ENCODE measurements at places on chromosomes 11 and 22.

DNA sequence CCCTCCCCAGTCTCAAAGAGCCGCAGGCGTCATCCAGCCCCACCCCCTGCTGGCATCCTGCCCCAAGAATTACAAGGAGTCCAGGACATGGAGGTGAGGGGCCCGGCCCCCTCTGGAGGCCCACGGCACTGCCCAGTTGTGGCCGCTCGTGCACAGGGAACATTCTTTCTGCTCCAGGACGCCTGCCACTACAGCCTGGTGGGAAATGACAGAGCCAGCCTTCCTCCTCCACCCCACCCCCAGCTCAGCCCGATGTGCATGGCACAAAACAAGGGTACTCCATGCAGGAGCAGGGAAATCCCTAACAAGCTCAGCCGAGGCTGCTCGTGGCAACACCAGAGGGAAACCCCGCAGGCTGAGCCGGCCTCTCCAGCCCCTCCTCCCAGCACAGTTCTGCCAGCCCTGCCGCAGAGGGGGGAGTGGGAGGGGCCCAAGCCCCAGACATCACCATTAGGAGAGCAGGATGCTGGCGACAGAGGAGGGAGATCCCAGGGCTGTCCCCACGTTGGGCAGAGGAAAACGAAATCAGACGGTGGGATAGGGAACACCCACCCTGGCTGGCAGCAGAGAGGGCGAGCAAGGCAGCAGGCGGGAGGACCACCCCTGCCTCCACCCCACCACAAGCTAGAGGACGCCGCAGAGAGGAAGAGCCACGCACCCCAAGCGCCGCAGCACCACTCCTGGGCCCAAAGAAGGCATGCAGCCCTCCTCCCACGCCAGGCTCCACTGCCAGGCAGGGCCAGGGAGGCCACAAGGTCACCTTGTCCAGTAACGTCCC lies 10.0 kb downstream of the IGSF9B start:
- DNase-seq = no peak

DNA sequence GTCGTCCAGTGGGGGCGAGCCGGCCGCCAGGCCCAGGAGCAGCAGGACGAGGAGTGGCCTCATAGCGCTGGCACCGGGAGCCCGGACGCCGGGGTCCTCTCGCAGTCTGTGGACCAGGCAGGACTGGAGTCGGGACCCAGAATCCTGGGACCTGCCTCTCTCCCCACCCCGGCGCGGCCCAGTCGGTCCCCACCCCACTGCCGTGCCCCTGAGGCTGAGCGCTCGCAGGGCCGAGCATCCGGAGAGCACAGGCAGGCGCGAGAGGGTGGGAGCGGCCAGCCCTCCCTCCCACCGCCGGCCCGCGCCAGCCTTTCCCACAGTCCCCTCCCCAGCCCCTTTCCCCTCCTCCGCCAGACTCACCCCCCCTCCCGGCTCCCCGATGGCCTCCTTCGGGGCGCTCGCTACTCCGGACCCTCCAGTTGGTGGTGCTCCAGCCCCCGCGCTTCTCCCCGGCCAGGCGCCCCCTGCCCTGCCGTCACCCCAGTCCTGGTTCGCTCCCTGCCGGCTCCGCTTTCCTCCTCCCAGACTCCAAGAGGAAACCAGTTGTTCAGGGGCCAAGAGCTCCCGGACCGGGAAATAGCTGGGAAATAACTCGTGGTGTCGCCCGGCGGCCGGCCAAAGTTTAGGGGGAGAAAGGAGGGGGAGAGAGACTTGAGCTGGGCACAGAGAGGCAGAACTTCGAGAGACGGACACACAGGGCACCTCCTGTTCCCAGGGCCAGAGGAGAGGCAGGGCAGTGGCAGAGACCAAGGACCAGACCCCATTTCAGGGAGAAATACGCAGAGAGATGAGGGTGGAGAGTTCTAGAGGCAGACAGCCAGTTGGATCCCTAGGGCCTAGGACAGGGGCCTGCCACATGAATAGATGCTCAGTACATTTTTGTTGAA lies at the start of gene C1QTNF5:
TSS of gene C1QTNF5 (minus strand) at position 549 of the 887 bp plus-strand sequence. CDS start at position 63, 486 bp downstream.
- no peak for DNase-seq

GRCh38 chr11:13368041-13368446 lies 90.5 kb downstream of the BMAL1 start:
- DNase-seq = no peak

DNA sequence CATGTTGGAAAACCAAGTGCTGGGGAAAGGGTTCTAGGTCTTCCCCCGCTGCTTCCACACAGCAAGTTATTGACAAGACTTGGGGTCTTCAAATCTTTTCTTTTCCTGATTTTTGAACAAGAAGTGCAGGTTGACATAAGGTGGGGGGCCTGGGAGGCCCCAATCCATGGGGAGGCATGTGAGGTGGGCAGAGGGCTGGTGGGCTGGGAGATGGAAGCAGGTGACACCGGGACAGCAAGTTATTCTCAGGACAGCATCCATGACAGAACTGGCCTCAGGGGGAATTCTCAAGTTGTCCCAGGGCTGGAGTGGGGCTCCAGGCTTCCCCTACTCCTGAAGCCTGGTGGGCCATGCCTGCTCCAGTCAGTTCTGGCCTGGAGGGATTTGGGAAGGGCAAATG lies 5.5 kb downstream of the FGF19 start:
- DNase-seq = no peak

DNA sequence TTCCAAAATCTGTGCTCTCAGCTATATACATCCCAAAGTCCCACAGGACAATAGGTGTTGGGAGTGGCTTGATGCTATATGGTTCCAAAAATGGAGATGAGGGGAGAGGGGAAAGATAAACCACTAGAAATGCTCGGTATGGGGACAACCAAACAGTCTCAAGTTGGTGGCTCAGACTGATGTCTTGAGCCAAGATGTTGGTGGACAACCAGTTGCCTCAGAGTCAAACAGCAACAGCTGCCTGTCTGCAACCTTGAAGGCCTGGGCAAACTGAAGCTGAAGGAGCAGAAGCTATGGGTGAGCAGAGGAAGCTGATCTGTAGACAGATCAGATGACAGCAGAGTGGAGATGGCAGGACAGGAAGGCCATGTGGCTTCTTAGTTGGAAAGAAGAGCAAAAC lies 4.0 kb downstream of the RRP8 start:
- DNase-seq = no peak

- DNase-seq = peak; percentile 70
Measured at GRCh38 chr22:30159561-30160353, 79.5 kb downstream of the HORMAD2 start.

DNA sequence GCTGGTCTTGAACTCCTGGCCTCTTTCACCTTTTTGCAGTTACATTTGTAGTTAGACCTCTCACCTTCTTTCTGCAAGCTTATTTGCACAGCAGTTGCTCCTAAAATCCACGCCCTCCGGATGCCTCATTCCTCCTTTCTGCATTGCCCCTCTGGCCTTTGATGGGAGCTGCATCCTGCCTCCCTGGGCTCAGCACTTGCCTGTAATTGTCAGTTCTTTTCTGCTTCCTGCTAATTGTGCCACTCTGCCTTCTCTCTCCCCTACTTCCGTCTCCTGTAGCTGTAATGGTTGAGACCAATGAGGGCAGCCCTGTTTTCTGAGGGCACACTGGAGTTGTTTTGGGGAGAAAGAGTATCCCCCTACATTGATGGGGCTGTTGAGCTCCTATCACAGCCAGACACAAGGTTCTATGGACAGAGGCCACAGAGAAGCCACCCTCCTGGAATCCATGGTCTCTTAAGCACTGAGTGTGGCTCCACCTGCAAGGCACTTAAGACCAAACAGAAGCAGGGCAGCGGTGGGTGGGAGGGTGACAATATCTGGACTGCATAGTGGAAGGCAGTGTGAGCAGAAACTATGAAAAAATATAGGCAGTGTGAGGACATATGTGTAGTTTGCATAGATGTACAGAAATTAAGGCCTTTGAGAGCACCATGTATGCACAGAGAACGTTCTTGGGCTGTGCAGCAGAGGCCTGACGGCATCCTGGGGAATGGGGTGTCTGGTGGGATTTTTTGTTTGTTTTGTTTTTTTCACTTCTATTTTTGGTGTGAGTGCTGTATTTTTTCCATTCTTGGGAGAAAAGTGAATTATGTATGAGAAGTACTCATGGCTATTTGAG lies 30.5 kb downstream of the YDJC start:
- no peak for DNase-seq

DNA sequence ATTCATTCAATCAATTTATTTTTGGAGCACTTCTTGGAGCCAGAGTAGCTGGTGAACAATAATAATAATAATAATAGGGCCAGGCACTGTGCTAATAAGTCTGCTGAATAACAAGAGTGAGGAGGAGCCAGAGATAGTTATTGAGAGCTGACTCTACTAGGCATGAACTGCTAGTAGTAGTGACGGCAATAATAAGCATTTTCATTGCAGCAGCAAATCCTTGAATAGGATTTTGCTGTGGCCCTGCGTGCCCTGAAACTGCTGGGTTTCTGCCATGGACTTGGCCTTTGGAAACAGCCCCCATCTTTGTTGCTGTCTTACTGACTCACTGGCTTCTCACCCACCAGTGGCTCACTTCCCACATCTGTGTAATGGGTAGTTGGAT lies 545.9 kb downstream of the MIAT start:
- no peak for DNase-seq

DNA sequence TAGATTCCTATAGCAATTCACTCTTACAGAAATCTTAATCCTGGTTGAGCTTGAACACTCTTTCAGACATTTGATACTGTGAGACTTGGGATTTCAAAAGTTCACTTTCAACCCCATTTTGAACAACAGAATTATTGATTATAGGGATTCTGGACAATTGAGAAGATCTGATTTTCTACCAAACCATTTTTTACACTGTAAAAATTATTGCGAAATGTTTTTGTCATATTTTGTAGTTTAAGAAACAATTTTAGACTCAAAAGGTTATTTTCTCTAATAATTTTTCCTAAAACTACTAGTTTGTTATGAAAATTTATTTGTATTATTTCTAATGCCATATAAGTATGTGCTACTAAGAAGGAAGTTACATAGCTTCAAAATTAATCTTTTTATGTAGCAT lies 36.4 kb downstream of the PIWIL4 start:
- no peak for DNase-seq

DNA sequence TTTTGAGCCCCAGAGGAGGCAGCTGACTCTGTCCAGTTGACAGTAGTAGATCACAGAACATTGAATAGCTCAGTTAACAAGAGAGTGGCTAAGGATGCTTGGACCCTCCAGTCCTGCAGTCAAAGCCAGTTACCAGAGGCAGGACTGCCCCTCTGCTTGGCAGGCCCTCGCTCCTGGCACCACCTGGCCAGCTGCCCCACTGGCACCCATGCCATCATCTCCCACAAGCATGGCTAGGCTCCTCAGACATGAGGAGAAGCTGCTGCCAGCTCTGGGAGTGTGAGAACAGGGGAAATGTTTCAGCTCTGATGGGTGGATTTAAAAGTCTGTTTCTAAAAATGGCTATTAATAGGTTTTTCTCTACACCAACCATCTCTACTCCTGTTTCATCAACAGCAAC lies 13.9 kb downstream of the ME3 start:
- DNase-seq = no peak

Measured in brain pericyte (primary cell).